ENCODE measurements at places on chromosomes 7 and 10. TPM values are rescaled to one million over a fixed set of nuclear protein-coding genes. Genes with fewer than 3 reads are reported as not detected.

The EVX1 gene
- not detected for total RNA-seq

The LOXL4 gene
- total RNA-seq: 10.9 TPM

The CYP2C19 gene
- 0.10 TPM for total RNA-seq

The MUC12 gene
- total RNA-seq: 1.5 TPM

The RFC2 gene
- total RNA-seq: 12.8 TPM

The CALHM3 gene
- not detected for total RNA-seq

The ASAH2 gene
- total RNA-seq: 2.6 TPM

The OR2A1 gene
- not detected for total RNA-seq

The CCNJ gene
- total RNA-seq: 6.2 TPM

The MPP7 gene
- 58.6 TPM for total RNA-seq

The VIPR2 gene
- total RNA-seq: 7.6 TPM

The LRIT1 gene
- total RNA-seq: not detected

The TRIM50 gene
- total RNA-seq: not detected

The GARIN1A gene
- total RNA-seq: 3.0 TPM

The MYO1G gene
- total RNA-seq: 4.9 TPM

The UNC5B gene
- total RNA-seq: 7.1 TPM

The KLLN gene
- total RNA-seq: 0.38 TPM

The NXPH1 gene
- total RNA-seq: not detected

The RASA4B gene
- 12.1 TPM for total RNA-seq

The STEAP1 gene
- 33.6 TPM for total RNA-seq

The XRCC2 gene
- 0.43 TPM for total RNA-seq

The AOAH gene
- total RNA-seq: 12.9 TPM

The ZC3HAV1L gene
- total RNA-seq: 9.2 TPM

The LIPF gene
- total RNA-seq: not detected

The LDB1 gene
- 28.9 TPM for total RNA-seq

The KIF11 gene
- 0.67 TPM for total RNA-seq

The IGF2BP3 gene
- total RNA-seq: 0.51 TPM

The PROSER2 gene
- 2.0 TPM for total RNA-seq

The ITIH2 gene
- total RNA-seq: not detected

The GNAI1 gene
- 36.1 TPM for total RNA-seq

The ANKRD30A gene
- not detected for total RNA-seq

The USP54 gene
- 53.9 TPM for total RNA-seq

The LIPM gene
- total RNA-seq: not detected

The LRRD1 gene
- 0.14 TPM for total RNA-seq

The TYSND1 gene
- total RNA-seq: 5.3 TPM

The UROS gene
- total RNA-seq: 31.4 TPM

The FAM107B gene
- total RNA-seq: 28.4 TPM

The VPS41 gene
- total RNA-seq: 61.0 TPM

The TMEM236 gene
- 2.2 TPM for total RNA-seq

The ZNF248 gene
- total RNA-seq: 9.8 TPM

The TRDMT1 gene
- total RNA-seq: 11.0 TPM

The ASB10 gene
- total RNA-seq: not detected

The C10orf88 gene
- total RNA-seq: 4.9 TPM

The FAM53B gene
- 21.4 TPM for total RNA-seq

The TMEM176A gene
- total RNA-seq: 47.2 TPM

The ENKUR gene
- total RNA-seq: not detected

The FKBP6 gene
- not detected for total RNA-seq

The ZMYND11 gene
- total RNA-seq: 104 TPM

The TAS2R5 gene
- 1.5 TPM for total RNA-seq

The DGKB gene
- 1.5 TPM for total RNA-seq

Data from posterior vena cava (tissue), 2 donors.